ENCODE measurements at places on chromosomes 13 and 19.

- DNase-seq = no peak
Measured at GRCh38 chr13:27967203-27967735, 1.8 kb downstream of the CDX2 start.

GRCh38 chr13:112545856-112546255 lies 42.1 kb downstream of the TUBGCP3 start:
- no peak for DNase-seq

DNA sequence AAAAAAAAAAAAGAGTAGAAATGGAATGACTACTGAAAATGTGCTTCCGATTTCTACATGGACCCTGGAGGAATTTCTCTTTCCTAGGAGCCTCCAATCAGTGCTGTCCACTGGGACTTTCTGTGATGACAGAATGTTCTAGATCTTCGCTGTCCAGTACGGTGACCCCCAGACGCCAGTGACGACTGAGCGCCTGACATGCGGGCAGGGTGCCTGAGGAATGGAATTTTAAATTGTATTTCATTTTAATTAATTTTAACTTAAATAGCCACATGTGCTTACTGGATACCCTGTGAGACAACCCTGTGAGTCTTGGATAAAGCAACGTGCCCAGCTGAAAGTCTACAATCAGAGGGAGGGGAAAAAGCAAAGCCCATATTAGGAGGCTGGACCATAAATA lies 4.1 kb upstream of the TLE6 start:
- no peak for DNase-seq

DNA sequence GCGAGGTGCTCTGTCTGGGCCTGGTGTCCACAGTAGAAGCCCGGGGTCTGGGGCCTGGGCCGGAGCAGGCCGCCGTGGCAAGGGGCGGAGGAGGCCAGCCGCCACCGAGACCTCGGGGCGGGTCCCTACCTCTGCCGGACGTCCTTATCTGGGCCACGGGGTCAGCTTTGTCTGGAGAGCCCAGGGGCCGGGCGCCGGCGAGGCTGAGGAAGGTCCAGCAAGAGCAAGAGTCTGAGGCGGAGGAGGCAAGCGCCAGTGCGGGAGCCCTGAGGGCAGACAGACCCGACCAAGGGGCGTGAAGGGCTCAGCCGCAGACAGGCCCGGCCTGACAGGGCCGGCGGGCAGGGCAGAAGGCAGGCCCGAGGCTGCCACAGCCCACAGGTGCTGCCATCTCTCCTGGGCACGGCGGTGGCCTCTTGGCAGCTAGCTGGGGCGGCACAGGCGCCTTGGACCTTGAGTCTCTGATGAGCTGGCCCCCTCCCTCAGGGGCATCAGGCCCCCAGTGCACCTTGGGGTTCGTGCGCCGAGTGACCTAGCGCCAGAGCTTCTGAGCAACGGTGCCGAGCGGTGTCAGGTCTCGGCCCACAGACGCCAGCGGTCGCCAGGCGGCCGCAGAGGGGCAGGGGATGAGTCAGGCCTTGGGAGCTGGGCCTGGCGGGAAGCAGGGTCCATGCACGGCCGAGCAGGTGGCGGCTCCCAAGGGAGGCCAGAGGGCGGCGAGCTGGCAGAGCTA lies 19.1 kb upstream of the AKAP8 start:
- no peak for DNase-seq

- no peak for DNase-seq
Measured at GRCh38 chr13:96771486-96772367, 222.5 kb downstream of the OXGR1 start.

DNA sequence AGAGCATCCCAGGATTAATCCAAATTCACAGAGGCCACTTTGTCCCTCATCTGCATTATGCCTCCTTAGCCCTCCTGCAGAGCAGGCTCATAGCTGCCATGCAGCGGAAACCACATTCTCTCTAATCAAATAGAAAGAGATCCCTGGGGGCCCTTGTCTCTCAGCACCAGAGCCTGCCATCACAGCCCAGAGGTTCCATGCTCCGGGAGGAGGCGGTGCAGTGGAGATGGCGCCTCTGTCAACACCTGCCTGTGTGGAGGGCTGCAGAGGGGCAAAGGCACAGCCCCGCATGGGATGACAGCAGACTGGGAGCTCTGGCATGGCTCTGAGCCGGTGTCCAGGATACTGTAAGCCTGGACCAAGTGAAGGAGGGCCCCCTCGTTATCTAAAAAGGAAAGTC lies 111.3 kb downstream of the SLC7A1 start:
- no peak for DNase-seq

- no peak for DNase-seq
Measured at GRCh38 chr13:35768073-35768472, 291.6 kb upstream of the MAB21L1 start.

DNA sequence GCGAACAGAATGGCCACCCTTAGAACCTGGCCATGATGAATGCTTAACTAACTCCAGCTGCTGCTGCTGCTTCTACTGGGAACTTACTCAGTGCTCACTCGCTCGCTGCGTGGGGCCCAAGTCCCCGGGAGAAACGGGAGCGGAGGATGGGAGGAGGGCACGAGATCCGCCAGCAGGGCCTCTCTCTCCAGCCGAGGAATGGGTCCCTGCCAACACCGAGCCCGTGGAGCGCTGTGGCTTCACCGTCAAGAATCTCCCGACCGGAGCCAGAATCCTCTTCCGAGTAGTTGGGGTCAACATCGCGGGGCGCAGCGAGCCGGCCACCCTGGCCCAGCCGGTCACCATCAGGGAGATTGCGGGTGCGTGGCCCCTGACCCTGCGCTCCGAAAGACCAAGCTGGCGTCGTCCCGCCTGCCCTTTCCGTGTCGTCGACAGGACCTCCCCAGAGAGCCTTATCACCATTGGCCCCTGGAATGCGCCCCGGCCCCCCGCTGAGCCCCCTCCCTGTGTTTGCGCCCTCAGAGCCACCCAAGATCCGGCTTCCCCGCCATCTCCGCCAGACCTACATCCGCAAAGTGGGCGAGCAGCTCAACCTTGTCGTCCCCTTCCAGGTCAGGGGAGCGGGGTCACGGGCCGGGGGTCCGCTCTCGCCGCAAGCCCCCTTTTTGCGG lies 17.8 kb upstream of the EMC10 start:
- DNase-seq = no peak

All from activated gamma-delta T cell treated with Interleukin-2 at 50 U/mL for 16 hours (primary cell).